ENCODE measurements at places on chromosomes 2 and 18. TPM values are rescaled to one million over a fixed set of nuclear protein-coding genes. Genes with fewer than 3 reads are reported as not detected.

Gene CCDC102B
- total RNA-seq, result 46.2 TPM

Gene CHRNG
- total RNA-seq, result not detected

Gene DCDC2C
- not detected for total RNA-seq

Gene NPPC
- total RNA-seq, result not detected

Gene RGPD3
- 0.85 TPM for total RNA-seq

Gene RTP5
- total RNA-seq, result not detected

Gene CPLX4
- not detected for total RNA-seq

Gene ST8SIA5
- not detected for total RNA-seq

Gene HAAO
- 0.38 TPM for total RNA-seq

Gene MC4R
- total RNA-seq, result under 0.01 TPM

Gene PCARE
- total RNA-seq, result not detected

Gene AGXT
- not detected for total RNA-seq

Gene ASB18
- not detected for total RNA-seq

Gene CYTIP
- 5.9 TPM for total RNA-seq

Gene ACAA2
- total RNA-seq, result 40.6 TPM

Gene AKAIN1
- total RNA-seq, result not detected

Gene SNORC
- total RNA-seq, result 0.56 TPM

Gene SPC25
- 8.6 TPM for total RNA-seq

Gene ADAM23
- total RNA-seq, result 3.9 TPM

Gene LGALSL
- 6.2 TPM for total RNA-seq

Gene DAPL1
- total RNA-seq, result not detected

Gene IGFBP5
- total RNA-seq, result 386 TPM

Gene QPCT
- 35.0 TPM for total RNA-seq

Gene NPC1
- 20.5 TPM for total RNA-seq

Gene NEU2
- not detected for total RNA-seq

Gene GPN1
- total RNA-seq, result 60.2 TPM

Gene ACVR1C
- 0.85 TPM for total RNA-seq

Gene CSRNP3
- 1.2 TPM for total RNA-seq

Gene ZSWIM2
- under 0.01 TPM for total RNA-seq

Gene SCN3A
- 1.9 TPM for total RNA-seq

Gene LINC00305
- not detected for total RNA-seq

All from regular cardiac myocyte (primary cell).